Progenitor cell of endocrine pancreas (in vitro differentiated cells): ENCODE measurements at places on chromosomes 7 and 10. TPM values are rescaled to one million over a fixed set of nuclear protein-coding genes. Genes with fewer than 3 reads are reported as not detected.

Gene NPC1L1
- 21.0 and 21.2 TPM in 2 replicates for total RNA-seq

Gene OR2A1
- 0.12 TPM in 1 of 2 replicates, not detected in the other for total RNA-seq

Gene ELAPOR2
- total RNA-seq: 59.4 and 62.8 TPM in 2 replicates

Gene GJD4
- total RNA-seq: 0.24 TPM in 1 of 2 replicates, not detected in the other

Gene NEURL1
- 17.6 and 21.5 TPM in 2 replicates for total RNA-seq

Gene NUB1
- 49.0 and 53.5 TPM in 2 replicates for total RNA-seq

Gene PDE1C
- 1.0 and 1.7 TPM in 2 replicates for total RNA-seq

Gene PLAU
- total RNA-seq: 0.38 and 0.93 TPM in 2 replicates

Gene GNAT3
- total RNA-seq: not detected in 2 replicates

Gene GPER1
- total RNA-seq: 0.50 and 0.64 TPM in 2 replicates

Gene FAM149B1
- total RNA-seq: 35.3 and 35.9 TPM in 2 replicates

Gene JAZF1
- total RNA-seq: 6.4 and 9.1 TPM in 2 replicates

Gene SPDYE2
- not detected in 2 replicates for total RNA-seq

Gene SDK1
- total RNA-seq: 37.6 and 39.6 TPM in 2 replicates

Gene OPALIN
- not detected in 2 replicates for total RNA-seq

Gene COX15
- 45.4 and 46.6 TPM in 2 replicates for total RNA-seq

Gene SFMBT2
- 8.2 and 9.1 TPM in 2 replicates for total RNA-seq

Gene PNLIPRP3
- not detected in 2 replicates for total RNA-seq

Gene WDFY4
- total RNA-seq: 0.07 and 0.16 TPM in 2 replicates

Gene OR2A42
- total RNA-seq: 0.20 TPM in 1 of 2 replicates, not detected in the other

Gene JCAD
- 13.4 and 15.8 TPM in 2 replicates for total RNA-seq

Gene SUMF2
- total RNA-seq: 89.5 and 90.8 TPM in 2 replicates

Gene MYO1G
- 0.53 and 0.67 TPM in 2 replicates for total RNA-seq

Gene MYPN
- total RNA-seq: 0.05 and 0.22 TPM in 2 replicates

Gene TEX36
- not detected in 2 replicates for total RNA-seq

Gene ABCC2
- 0.75 and 0.89 TPM in 2 replicates for total RNA-seq

Gene CYP2C19
- total RNA-seq: 0.42 TPM in 1 of 2 replicates, not detected in the other

Gene VWA2
- 12.1 and 12.4 TPM in 2 replicates for total RNA-seq

Gene SPDYE6
- total RNA-seq: not detected in 2 replicates

Gene COBL
- 19.8 and 21.3 TPM in 2 replicates for total RNA-seq

Gene CUBN
- total RNA-seq: 0.98 and 1.5 TPM in 2 replicates

Gene CYP2C8
- 7.3 and 8.1 TPM in 2 replicates for total RNA-seq

Gene AGK
- total RNA-seq: 25.6 and 30.0 TPM in 2 replicates

Gene PNLIPRP1
- not detected in 2 replicates for total RNA-seq

Gene C10orf53
- total RNA-seq: not detected in 2 replicates

Gene MEST
- 628 and 664 TPM in 2 replicates for total RNA-seq

Gene TSPAN15
- total RNA-seq: 14.7 and 17.9 TPM in 2 replicates

Gene ESYT2
- 29.4 and 30.0 TPM in 2 replicates for total RNA-seq

Gene CTAGE8
- 7.2 and 8.9 TPM in 2 replicates for total RNA-seq

Gene FBXL13
- 9.1 and 9.2 TPM in 2 replicates for total RNA-seq

Gene STAG3
- total RNA-seq: 2.4 and 2.5 TPM in 2 replicates
